ENCODE measurements at places on chromosomes 16 and 17.

DNA sequence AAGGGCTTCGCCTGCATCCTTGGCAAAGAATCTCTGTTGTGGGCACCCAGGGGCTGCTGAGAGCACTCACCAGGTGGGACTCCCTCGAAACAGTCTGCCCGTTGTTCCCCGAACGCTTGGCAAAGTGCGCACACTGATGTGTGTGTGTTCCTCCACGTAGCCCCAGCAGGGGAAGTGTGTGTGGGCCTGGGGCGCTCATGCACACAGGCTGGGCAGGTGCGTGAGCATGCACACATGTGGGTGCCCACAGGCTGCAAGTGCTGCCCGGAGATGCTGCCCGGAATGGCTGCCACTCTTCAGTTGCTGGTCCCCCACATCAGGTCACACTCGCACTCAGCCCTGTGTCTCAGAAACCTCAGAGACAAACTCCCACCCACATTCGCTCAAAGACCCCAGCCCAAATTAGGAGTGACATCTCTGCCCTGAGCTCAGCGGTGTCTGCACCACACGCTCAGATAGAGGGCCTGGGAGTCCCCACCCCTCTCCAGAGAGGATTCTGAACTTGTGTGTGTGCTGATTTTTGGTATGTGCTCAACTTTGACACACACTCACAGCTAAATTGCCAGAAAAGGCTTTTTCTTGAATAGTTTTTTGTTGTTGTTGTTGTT, 119.4 kb downstream of the MGAT5B start:
- DNase-seq = no peak

- no peak for DNase-seq
Measured at GRCh38 chr17:73090396-73091202, 1.9 kb downstream of the SLC39A11 start.

- peak; percentile 9 for DNase-seq
Measured at GRCh38 chr16:554640-555365, 5.4 kb upstream of the PRR35 start.

GRCh38 chr16:49602976-49603310, 229.3 kb downstream of the C16orf78 start:
- DNase-seq = no peak

GRCh38 chr17:70394473-70395232, 225.3 kb downstream of the KCNJ2 start:
- no peak for DNase-seq

DNA sequence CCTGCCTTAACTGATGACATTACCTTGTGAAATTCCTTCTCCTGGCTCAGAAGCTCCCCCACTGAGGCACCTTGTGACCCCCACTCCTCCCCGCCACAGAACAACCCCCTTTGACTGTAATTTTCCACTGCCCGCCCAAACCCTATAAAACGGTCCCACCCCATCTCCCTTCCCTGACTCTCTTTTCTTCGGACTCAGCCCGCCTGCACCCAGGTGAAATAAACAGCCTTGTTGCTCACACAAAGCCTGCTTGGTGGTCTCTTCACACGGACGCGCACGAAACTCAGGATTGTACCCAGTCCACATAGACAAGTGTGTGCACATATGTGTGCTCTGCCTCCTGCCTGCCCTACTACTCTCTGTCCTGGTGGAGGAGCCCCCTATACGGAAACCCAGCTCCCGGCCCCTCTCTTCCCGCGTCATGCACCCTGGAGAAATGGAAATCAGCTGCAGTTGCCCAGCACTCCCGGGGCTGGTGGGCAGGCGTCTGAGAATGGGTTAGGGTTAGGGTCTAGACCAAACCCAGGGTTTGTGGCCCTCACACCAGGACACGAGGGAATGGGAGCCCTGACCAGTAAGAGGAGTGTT, 2.4 kb upstream of the RHBDF1 start:
- no peak for DNase-seq

- no peak for DNase-seq
Measured at GRCh38 chr16:63714876-63715275, 1407.0 kb downstream of the CDH11 start.

DNA sequence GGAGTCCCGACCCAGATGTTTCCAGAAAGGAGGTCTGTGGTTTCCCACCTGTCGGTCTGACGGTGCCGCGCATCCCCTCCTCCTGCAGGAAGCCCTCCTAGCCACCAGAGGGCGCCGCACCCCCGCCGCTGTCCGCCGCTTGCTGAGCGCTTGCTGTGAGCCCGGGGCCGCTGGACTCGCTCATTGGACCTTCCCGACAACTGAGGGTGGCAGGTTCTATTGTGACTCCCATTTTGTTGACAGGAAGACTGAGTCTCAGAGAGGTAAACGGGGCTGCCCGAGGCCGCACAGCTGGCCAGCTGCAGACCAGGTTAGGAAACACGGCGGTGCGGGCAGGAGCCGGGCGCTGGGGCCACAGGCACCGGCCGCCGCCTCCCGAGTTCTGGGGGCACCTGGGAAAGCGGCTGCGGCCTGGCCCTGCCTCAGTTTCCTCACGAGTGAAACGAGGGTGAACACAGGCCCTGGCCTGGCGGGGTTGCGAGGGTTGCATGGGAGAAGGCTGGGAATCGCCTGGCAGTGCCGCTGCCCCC, 191.1 kb upstream of the CIBAR2 start:
- peak; percentile 69 for DNase-seq

DNA sequence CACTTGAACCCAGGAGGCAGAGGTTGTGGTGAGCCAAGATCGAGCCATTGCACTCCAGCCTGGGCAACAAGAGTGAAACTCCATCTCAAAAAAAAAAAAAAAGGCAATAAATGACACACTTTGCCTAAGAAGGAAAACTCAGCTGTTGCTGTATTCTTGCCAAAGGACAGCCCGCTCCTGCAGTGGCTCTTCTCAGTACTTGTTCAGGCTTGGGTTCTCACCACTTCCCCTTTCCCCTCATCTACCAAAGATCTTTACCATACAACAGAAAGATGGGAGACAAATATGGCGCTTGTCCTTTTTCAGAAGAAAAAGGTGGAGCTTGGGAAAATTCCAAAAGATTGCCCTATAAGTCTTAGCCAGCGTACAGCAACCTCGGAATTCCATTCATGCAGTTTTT, 58.5 kb downstream of the MYH13 start:
- DNase-seq = no peak

- DNase-seq = no peak
Measured at GRCh38 chr17:68184141-68184571, 63.7 kb upstream of the AMZ2 start.

DNA sequence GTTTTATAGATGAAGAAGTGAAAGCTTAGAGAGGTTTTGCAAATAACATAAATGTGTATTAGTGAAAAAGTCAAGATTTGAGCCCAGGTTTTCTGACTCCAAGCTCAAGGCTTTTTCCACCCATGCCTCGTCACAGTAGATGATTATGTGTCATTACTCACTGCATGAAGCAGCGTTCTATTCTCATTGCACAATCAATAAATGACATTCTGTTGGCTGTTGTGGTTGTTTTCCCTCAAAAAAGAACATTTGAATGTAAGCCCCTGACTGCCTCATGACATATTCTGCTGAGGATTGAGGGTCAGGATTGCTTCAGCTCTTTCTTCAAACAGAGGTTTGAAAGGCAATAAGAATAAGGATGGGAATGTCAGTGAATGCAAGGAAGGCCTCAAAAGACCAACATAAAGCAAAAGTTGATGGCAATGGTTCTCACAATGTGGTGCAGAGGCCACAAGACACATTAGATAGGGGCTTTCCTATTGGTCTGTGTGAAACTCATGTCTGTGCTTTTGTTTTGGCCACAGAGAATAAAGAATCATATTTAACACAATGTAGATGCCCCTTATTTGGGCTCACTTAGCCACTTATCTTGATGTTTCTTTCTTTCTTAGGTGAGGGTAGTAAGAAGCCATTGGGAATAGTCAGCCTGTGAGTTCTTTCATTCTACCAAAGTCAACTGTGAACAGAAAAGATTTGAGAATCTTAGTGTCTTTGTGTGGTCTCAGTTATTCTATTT, 5.4 kb upstream of the MMD start:
- peak; percentile 16 for DNase-seq

- no peak for DNase-seq
Measured at GRCh38 chr17:48835971-48836370, 5.1 kb downstream of the CALCOCO2 start.

- DNase-seq = peak; percentile 75
Measured at GRCh38 chr17:78383725-78384471, 5.4 kb downstream of the PGS1 start.

Measured in kidney tubule cell (primary cell).